Stomach (tissue), 19 donors: ENCODE measurements at places on chromosomes 3 and 15. TPM values are rescaled to one million over a fixed set of nuclear protein-coding genes. Genes with fewer than 3 reads are reported as not detected.

Gene DOCK3
- 2.2 TPM for total RNA-seq

DNA sequence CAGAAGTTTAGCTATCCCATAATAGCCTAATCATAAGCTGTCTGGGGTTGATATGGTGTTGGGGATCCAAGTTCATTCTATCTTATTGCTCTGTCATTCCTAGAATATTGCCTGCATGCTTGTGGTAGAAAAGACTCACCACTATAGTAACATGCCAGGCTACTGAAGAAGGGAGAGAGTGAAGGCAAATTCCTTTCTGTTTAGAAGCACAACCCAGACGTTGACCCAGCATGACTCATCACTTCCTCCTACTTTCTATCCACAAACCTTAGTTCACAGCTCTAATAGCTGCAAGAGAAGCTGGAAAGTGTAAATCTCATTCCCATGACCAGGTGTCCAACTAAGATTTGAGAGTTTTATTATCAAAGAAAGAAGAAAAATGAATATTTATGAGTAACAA is 57.8 kb upstream of the NMD3 start:
- no peak overlapping the region for H3K4me3 ChIP-seq
- no peak overlapping the region for H3K27ac ChIP-seq
- H3K27me3 ChIP-seq, result no peaks in the 10 kb centered on the region
- no peaks in the 10 kb centered on the region for H3K36me3 ChIP-seq
- no peaks in the 10 kb centered on the region for H3K4me1 ChIP-seq

Gene EDC3
- total RNA-seq, result 12.1 TPM

DNA sequence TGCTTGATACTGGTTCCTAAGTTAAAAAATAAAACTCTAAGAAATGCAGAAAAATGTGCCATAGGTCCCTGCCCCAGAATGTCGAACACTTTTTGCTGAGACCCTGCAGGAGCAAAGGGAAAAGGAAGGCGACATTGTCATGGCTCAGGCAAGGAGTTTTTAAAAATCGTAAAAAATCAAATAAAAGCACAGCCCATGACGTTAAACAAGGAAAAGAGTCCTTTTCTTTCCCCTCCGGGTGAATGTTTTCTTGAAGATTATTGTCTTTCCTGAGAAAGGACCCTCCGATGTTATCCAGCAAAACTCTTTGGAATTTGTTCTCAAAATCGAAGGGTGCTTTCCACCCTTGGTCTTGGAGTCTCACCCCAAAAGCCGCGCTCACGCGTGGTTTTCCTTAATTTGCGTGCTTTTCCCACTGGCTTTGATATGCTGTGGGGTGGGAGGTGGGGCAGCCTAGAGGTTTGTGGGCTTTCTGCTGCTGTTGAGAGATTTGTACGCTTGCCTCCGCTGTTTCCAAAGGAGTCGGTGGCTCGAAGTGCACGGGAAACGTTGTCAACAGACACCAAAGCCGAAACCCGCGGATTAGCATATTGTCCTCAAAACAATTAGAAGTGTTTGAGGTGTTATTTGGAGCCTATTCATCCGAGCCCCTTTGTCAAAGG is 2.9 kb downstream of the SOX14 start:
- H3K4me1 ChIP-seq, result peaks cover 96% of the 10 kb centered on the region
- H3K27me3 ChIP-seq, result peaks cover 100% of the 10 kb centered on the region
- H3K36me3 ChIP-seq, result no peaks in the 10 kb centered on the region
- no peak for DNase-seq
- H3K4me3 ChIP-seq, result peak overlapping the region; percentile 48

GRCh38 chr15:80804970-80805495 is 25.9 kb downstream of the CEMIP start:
- DNase-seq, result no peak
- H3K4me3 ChIP-seq, result no peak overlapping the region
- H3K36me3 ChIP-seq, result no peaks in the 10 kb centered on the region
- H3K27me3 ChIP-seq, result no peaks in the 10 kb centered on the region
- no peak overlapping the region for H3K27ac ChIP-seq

DNA sequence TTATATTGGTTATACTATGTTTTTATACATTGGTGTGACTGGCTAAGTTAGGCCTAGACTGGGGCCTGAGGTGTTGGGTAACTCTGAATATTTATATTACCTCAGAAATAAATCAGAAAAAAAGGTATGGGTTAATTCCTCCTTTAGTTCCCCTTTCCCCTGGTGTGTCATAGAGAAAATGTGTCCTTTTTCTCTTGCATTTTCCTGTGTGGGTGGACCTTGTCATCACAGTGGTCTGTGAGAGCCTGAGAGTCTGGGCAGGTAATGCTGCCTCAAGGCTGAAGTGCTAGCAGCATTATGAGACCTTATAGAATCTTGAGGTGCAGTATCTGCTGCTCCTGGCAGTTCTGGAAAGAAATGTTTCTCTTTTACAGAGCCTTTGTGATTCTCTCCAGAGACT is 69.7 kb downstream of the PCOLCE2 start:
- H3K4me3 ChIP-seq, result no peak overlapping the region
- H3K4me1 ChIP-seq, result no peaks in the 10 kb centered on the region
- H3K27me3 ChIP-seq, result peaks cover 8% of the 10 kb centered on the region
- no peak for DNase-seq
- no peak overlapping the region for H3K27ac ChIP-seq
- no peaks in the 10 kb centered on the region for H3K36me3 ChIP-seq

DNA sequence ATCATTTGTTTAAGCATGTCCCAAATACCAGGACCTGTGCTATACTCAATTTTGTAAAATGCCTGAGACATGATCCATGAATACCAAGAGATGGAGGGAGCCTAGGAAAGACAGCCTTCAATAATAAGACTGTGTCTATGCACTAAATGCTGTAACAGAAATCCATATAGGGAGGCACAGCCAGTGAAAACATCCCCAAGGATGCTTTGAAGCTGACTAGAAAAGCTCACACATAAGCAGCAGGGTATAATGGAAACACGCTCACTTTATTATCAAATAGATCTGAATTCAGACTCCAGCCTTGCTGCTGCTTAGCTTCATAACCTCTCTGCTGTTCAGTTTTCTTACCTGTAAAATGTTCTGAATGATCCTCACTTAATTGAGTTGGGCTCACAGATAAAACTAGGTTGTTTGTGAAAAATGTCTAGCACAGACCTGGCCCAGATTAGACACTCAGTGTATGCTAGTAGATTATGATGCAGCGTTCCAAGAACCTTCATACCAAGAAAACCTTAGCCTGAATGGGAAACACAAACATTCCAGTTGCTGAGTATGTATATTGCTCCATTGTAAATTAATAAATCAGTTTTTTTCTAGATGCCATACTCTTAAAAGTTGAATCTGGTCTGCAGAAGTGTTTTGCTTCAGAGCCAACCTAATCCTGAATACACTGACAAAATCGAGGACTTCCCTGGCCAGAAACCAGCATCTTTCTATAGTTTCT is 3.8 kb upstream of the LARP6 start:
- peaks cover 6% of the 10 kb centered on the region for H3K27me3 ChIP-seq
- no peaks in the 10 kb centered on the region for H3K36me3 ChIP-seq
- H3K4me3 ChIP-seq, result no peak overlapping the region
- peaks cover 14% of the 10 kb centered on the region for H3K4me1 ChIP-seq
- H3K27ac ChIP-seq, result peak overlapping the region; percentile 91
